ENCODE measurements at places on chromosomes 3 and 15.

DNA sequence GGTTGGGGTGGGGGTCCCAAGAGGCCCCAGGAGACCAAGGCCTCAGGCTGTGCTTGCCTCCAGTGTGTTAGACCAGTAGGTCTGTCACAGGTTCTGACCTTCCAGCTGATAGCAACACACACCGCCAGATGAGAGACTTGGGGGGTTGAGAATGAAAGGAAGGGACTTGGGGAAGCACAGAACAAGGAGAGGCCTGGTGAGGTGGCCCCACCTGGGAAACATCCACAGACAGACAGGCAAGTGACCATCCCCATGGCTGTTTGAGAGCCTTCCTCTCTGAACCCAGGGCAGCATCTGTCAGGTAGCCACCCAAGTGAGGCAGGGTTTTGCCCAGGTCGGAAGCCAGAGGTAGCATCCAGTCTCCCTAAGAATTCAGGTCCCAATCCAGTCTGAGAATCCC lies 35.0 kb upstream of the VPS8 start:
- DNase-seq: no peak

DNA sequence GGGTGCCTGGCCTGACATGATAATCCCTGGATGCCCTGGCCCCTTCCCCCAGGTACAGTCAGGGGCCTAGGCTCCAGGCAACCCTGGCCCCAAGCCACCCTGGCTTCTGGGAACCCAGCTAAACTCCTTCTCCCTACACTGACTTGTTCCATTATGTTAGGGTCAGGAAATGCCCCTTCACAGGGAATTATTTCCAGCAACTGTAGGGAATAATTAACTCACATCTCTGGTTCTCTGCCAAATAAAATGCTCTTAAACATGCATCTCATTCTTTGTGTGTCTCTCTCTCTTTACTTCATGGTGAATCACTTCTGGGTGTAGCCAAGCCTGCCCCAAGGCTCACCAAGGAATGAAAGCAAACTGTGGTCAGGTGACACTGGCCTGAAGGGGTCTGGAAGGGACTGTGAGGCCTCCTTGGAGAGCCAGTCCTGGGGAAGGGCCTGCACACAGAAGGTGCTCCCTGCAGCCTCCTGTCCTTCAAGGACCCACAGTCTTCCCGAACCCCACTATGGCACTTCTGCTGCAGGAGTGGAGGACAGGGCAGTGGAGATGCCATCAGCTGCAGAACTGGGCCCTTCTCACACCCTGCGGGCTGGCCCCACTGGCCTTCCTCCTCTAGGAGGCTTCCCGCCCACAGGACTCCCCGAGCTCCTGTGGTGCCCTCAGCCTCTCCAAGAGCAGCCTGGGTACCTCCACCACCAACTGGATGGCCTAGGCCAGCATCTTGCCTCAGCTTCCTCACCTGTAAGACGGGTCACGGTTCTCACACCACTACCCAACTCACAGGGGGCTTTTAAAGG lies 17.6 kb downstream of the TKT start:
- no peak for DNase-seq

- DNase-seq: peak; percentile 70
Observed at GRCh38 chr15:67091071-67091979, 25.9 kb downstream of the SMAD3 start.

DNA sequence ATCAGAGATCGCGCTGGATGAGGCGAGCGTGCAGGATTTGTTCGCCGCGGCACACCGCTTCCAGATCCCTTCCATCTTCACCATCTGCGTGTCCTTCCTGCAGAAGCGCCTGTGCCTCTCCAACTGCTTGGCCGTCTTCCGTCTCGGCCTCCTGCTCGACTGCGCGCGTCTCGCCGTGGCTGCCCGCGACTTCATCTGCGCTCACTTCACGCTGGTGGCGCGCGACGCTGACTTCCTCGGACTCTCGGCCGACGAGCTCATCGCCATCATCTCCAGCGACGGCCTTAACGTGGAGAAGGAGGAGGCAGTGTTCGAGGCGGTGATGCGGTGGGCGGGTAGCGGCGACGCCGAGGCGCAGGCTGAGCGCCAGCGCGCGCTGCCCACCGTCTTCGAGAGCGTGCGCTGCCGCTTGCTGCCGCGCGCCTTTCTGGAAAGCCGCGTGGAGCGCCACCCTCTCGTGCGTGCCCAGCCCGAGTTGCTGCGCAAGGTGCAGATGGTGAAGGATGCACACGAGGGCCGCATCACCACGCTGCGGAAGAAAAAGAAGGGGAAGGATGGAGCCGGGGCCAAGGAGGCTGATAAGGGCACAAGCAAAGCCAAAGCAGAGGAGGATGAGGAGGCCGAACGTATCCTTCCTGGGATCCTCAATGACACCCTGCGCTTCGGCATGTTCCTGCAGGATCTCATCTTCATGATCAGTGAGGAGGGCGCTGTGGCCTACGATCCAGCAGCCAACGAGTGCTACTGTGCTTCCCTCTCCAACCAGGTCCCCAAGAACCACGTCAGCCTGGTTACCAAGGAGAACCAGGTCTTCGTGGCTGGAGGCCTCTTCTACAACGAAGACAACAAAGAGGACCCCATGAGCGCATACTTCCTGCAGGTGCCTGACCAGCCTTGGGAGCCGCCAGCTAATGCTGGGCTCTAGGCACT lies 819 bp downstream of the KLHL40 start:
- no peak for DNase-seq

DNA sequence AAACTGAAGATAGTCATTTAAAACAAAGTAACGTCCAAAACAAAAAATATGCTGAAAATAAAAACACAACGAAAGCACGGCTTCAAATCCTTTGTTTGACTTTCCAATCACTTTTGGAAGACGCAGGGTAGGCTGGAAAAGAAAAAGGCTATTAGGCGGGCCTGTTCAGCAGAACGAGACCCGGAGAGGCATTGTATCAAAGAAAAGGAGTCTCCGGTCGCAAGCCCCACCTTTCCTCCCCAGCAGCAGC lies 691 bp downstream of the SENP7 start:
- no peak for DNase-seq

DNA sequence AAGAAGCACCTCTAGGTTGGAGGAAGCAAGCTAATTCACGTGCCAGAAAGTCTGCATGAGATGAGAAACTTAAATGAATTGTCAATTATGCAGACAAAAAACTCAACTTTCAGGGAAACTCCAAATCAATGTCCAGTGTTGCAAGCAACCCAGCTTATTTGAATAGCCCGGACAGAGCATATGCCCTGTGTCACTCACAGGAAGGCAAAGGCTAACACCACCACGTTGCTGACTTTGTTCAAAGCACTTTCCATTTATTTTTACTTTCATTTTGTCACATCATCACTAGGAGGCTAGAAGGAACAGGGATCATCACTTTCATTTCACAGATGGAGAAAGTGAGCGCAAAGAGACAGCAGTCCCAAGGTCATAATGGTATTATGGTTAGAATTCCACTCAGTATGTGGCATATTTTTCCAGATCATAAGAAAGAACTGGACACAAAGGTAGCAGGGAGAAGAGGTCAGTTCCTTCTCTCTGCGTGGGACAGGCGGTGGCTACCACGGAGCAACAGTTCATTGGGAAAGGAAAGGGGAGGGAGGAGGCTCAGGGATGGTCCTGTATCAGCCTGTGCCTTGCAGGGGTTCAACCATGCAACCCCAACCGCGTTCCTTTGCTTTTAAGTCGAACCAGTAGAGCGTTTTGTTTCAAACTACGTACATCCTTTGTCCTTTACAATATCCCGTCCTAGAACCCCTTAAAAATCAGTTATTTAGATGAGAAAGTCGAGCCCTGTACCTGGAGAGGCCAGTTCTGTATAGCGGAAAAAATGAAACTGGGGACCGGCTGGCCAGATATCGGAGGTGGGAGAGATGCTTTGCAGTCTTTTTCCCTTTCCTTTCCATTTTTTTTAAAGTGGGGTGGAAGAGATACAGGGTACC lies 1.1 kb downstream of the HEG1 start:
- peak; percentile 23 for DNase-seq

GRCh38 chr15:42046597-42046996 lies 25.8 kb upstream of the PLA2G4E start:
- DNase-seq: no peak

DNA sequence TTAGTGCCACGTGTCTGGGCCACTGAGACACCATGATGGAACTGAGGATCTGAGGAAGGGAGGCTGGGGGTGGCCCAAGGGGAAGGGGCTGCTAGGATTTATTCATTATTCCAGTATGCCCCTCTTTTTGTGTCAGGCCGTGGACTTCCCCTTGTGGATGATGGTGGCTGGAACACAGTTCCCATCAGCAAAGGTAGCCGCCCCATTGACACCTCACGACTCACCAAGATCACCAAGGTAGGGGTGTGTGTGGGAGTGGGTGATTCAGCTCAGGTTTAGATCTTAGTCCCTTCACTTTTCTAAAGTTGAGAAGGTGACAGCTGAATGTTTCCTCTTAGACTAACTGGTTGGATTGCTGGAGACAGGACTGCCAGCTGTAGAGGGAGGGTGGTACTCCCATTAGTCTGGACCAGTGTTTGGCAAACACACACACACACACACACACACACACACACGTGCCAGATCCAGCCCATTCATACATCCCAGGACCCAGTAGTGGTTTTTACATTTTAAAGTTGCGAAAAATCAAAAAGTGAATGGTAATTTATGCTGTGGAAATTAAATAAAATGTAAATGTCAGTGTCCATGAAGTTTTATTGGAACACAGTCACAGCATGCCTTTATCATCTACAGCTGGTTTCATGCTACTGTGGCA lies 11.4 kb downstream of the EIF4G1 start:
- no peak for DNase-seq

DNA sequence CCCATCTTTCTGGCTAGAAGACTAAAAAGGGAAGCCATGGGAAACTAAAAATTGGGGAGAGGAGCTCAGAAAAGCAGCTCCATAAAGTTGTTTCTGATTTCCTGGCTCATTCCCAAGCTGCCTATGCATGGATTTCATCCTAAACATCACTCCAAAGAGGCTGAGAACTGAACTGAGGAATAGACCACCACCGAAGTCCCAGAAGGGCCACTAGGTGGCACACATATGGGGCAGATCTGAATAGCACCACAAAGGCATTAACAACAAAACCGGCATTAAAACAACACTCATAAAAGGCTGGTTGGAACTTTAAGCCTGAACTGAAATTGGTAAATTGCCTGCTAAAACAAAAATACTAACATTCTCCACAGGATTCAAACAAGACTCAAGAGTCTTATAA lies 106.3 kb downstream of the PLD1 start:
- DNase-seq: no peak

DNA sequence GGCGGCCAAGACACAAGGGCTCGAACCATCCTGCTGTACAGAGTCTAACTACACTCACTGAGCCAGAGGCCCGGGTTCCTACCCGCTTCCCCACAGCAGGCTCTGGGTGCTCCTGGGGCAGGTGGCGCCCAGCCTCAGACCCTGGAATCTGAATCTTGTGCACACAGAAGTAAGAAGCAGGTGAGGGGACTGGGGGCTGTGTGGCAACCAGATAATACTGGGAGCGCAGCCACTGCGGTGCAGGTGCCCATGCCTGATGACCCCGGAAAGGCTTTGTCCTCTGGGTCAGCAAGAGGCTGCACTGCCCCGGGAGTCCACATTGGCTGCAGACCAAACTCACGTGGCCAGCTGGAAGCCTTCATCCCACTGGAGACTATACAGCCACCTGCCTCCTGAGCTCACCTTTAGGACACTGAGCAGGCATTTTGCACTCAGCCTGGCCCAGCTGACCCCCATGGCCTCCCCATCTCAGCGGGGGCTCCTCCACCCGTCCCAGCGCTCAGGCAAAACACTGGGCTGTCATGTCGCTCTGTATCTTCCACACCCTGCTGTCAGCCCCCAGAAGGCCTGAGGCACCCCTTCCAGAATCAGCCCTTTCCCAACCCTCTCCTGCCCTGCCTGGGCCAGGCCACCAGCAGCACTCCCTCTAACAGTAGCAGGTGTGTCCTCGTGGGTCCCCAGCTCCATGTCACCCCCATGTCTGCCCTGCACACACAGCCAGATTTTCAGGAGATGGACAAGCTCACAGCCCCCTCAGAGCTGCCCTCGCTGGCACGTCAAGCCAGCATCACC lies 101.0 kb upstream of the IQSEC1 start:
- no peak for DNase-seq

Data from stimulated activated naive CD8-positive, alpha-beta T cell treated with anti-CD3 and anti-CD28 coated beads, Interleukin-15, amount 100 ng/mL, for 72 hours (primary cell).